ENCODE measurements at places on chromosomes 5 and 9. TPM values are rescaled to one million over a fixed set of nuclear protein-coding genes. Genes with fewer than 3 reads are reported as not detected.
A peak's percentile ranks its signal among the peaks of the same experiment; 100 is the strongest.

- H3K36me3 ChIP-seq, result no peaks in the 10 kb centered on the region
- peaks cover 47% of the 10 kb centered on the region for H3K4me1 ChIP-seq
- peak overlapping the region; percentile 88 for H3K27ac ChIP-seq
- DNase-seq, result no peak
- H3K27me3 ChIP-seq, result no peaks in the 10 kb centered on the region
These were observed 2.9 kb upstream of the CNTRL start for GRCh38 chr9:121071756-121072421.

DNA sequence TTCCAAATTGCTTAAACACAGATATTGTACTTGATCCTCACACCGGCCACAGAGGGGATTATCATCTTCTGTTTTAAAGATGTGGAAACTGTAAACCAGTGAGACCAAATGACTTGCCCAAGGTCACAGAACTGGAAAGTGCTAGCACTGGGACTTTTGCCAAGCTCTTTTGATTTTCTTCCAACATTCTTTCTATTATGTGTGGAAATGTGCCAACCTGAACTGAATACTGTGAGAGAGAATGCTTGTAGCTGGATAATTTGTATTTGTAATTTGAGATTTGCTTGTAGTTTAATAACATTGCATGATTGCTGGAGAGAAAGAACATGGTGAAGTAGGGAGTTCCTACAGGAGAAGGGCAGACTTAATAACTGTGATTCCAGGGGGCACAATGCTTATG lies 977.9 kb upstream of the NUDT12 start:
- no peaks in the 10 kb centered on the region for H3K36me3 ChIP-seq
- H3K27me3 ChIP-seq, result no peaks in the 10 kb centered on the region
- no peak overlapping the region for H3K27ac ChIP-seq
- no peak overlapping the region for H3K4me3 ChIP-seq

DNA sequence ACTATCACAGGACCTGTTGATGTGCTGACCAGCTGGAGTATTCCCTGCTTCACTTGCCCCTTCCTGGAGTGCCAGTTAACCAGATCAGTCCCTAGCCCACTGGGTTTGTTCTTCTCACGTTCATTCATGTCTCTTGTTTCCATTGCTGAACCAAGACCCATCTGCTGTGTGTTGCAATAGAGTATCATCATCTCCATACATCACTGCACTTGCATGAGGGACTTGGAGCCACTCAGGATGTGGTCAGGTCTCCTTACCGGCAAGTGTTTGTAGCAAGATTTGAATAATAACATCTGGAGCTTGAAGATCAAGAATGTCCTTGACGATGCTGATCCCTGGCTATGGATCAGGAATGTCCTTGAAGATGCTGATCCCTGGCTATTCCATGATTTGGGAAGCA lies 358.6 kb downstream of the IRX1 start:
- H3K4me1 ChIP-seq, result no peaks in the 10 kb centered on the region
- no peak for DNase-seq
- no peaks in the 10 kb centered on the region for H3K36me3 ChIP-seq
- no peak overlapping the region for H3K4me3 ChIP-seq

DNA sequence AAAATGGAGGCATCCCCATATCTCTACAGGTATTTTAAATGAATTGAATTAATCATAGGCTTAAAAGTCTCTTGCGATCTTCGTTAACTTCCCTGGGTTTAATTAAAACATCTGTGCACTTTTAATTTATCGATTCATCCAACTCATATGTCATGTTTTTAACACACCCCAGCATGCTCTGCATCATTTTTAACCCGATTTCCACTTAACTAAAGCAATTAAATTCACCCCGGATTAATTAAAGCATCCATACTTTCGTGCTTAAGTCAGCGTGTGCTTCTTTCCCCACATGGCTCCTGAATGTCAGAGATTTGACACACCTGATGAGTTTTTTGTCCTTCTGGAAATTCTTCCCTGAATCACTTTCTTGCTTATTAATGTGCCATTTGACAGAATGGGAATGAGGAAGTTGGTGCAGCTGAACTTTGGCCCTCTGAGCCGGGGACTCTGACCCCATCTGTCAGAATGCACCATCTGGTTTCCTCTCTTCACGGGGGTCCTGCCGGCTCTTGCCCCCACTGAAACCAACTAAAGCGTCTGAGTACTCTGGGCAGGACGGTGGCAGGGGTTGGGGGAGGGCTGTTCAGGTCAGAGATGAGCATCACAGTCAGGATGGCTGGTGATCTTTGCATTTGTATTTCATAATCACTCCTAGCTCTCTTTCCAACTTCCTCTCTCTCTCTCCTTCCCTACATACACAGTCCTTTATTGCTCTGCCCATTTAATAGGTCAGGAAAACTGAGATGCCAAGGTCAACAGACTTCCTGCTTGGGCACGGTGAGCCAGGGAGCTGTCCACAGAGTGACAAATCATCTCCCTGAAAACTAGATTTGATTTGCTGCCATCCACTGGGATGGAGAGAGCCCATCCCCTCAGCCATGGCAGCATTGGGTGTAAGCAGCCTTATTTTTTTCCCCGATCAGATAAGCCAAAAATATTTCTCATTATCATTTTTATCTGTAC lies 180.3 kb upstream of the WWC1 start:
- H3K27ac ChIP-seq, result no peak overlapping the region
- no peak overlapping the region for H3K4me3 ChIP-seq
- H3K36me3 ChIP-seq, result no peaks in the 10 kb centered on the region

DNA sequence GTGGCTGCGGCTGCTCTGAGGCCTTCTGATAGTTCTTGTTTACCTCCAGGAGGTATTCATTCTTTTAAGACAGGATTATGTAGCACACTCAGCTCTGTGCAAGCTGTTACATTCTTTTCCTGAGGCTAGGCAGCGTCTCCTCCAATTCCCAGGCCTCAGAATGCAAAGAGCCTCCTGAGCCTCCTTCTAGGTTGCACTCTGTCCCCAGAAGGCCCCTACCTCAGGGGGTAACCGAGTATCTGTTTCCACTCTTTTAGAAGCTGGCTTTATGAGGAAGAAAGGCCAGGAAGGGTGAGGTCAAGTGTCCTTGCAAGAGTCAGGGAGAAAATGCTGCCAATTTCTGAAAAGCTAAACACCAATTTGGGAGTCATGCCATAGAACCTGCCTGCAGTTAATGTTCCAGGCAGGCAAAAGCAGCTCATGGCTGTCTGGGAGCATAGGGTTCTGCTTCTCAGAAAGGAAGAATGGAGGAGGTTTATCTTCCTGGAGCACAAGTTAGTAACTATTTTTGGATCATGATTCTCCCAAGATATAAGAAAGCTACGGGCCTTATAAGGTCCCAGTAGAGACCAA lies 178.9 kb downstream of the SEMA6A start:
- no peaks in the 10 kb centered on the region for H3K4me1 ChIP-seq
- DNase-seq, result no peak
- peaks cover 11% of the 10 kb centered on the region for H3K36me3 ChIP-seq
- H3K27me3 ChIP-seq, result no peaks in the 10 kb centered on the region
- H3K27ac ChIP-seq, result no peak overlapping the region

- no peak within 1 kb of the TSS for H3K4me3 ChIP-seq
- H3K27me3 ChIP-seq, result no peaks in the 10 kb centered on the region
- peaks cover 9% of the 10 kb centered on the region for H3K36me3 ChIP-seq
These were observed at the start of gene CD180 for GRCh38 chr5:67196537-67197059. CD180 (minus strand) TSS chr5:67196799; CDS start chr5:67196641, 158 bp downstream.

GRCh38 chr9:6739218-6739617 lies 18.6 kb upstream of the KDM4C start:
- H3K36me3 ChIP-seq, result no peaks in the 10 kb centered on the region
- H3K27me3 ChIP-seq, result no peaks in the 10 kb centered on the region
- DNase-seq, result no peak

DNA sequence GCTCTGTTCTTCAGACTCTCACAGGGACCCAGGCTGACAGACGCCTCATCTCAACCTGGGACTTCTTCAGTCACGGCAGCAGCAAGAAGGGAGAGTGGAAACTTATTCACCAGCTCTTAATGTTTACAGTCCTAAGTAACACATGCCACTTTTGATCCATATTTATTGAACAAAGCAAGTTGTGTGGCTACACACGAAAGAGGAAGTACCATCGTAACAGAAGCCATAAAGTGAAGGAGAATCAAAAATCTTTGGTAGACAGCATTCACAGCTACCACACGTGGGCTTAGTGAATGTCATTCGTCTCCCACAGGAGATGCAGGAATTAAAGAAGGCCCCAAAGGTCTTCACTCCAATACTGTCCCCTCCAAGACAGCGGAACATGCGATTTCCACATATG lies 582.6 kb downstream of the CETN3 start:
- no peaks in the 10 kb centered on the region for H3K4me1 ChIP-seq
- DNase-seq, result no peak
- no peak overlapping the region for H3K4me3 ChIP-seq
- no peak overlapping the region for H3K27ac ChIP-seq
- no peaks in the 10 kb centered on the region for H3K27me3 ChIP-seq
- H3K36me3 ChIP-seq, result no peaks in the 10 kb centered on the region

DNA sequence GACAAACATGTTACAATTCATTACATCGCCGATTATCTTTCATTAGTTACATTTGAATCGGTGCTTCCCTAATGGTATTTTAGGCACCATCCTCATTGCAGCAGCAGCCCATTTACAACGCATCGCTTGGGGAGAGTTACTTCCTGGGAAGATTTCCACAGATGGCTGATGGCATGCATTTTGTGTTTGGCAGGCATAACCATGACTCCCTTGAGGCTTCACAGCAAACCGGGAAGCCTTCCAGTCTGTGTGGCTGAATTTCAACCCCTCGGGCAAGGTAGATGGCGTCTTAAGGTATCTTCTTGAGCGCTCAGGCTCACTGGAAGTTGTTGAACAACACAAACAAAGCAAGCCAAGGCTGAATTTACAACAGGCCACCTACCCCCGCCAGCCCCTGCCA lies 1.6 kb upstream of the DNAH5 start:
- no peak for DNase-seq
- no peak overlapping the region for H3K27ac ChIP-seq
- H3K4me3 ChIP-seq, result no peak overlapping the region
- H3K4me1 ChIP-seq, result peaks cover 2% of the 10 kb centered on the region

DNA sequence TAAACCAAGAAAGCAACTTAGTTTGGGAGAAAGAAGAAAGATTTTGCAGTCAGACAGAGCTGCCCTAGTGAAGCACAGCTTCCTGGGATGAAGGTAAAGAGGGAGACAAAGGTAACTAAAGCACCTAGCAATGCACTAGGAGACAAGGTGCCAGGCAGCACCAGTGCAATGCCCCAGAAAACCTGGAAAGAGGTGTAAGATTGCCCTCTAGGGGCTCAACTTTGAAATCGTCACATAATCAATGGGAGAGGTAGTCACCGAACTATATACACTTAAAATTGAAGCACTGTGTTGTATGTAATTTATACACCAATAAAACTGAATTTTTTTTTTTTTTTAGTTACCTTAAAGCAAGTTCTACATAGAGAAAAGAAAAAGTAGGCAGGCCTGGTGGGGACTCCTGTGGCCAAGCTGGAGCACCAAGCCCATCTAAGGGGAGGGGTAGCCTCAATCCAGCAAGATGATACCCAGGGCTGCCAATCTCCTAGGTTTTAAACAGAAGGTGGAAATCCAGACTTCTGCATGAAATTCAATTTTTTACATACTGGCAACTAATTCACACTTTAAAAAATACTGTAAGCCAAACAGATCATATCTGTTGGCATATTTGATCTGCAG lies 48.2 kb downstream of the CDK5RAP2 start:
- H3K4me1 ChIP-seq, result peaks cover 6% of the 10 kb centered on the region
- H3K4me3 ChIP-seq, result no peak overlapping the region
- H3K36me3 ChIP-seq, result peaks cover 78% of the 10 kb centered on the region
- H3K27ac ChIP-seq, result no peak overlapping the region
- no peaks in the 10 kb centered on the region for H3K27me3 ChIP-seq
- no peak for DNase-seq

- DNase-seq, result no peak
- peaks cover 9% of the 10 kb centered on the region for H3K27me3 ChIP-seq
- H3K4me1 ChIP-seq, result no peaks in the 10 kb centered on the region
- no peak overlapping the region for H3K27ac ChIP-seq
- H3K4me3 ChIP-seq, result no peak overlapping the region
- H3K36me3 ChIP-seq, result no peaks in the 10 kb centered on the region
These were observed 16.7 kb upstream of the SLC28A3 start for GRCh38 chr9:84357275-84357674.

- no peak overlapping the region for H3K4me3 ChIP-seq
- H3K27me3 ChIP-seq, result peaks cover 5% of the 10 kb centered on the region
- DNase-seq, result no peak
- no peaks in the 10 kb centered on the region for H3K36me3 ChIP-seq
- no peaks in the 10 kb centered on the region for H3K4me1 ChIP-seq
These were observed 42.4 kb upstream of the GGTA1 start for GRCh38 chr9:121542025-121542424.

DNA sequence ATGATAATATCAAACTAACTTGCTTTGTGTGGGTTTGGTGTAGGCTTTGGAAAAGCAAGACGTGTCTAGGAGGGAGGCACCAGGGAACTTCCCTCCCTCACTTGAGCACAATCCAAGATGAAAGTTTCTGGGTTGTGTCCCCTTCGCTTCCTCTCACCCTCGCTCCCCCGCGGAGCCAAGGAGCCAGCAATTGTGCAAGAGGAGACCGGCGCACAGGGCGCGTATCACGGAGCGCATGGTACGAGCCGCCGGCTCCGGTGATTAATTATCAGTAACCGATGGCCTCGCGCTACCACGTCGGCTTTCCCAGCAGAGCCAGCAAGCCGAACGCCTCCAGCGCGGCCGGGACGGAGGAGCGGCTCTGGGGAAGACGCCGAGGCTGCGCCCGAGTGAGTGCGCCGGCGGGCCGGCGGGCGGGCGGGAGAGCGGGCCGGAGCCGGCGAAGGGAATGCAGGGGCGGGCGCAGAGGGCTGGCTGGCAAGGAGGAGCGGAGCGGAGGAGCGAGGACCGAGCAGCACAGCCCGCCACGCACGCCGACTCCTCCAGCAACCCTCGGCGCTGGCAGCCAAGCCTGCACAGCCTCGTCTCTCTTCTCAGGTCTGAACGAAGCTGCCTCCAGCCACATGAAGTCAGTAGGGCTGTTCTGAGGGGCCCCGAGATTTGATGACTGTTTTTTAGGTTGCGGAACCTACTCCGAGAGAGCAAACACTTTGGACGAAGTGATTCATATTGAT lies 143.6 kb downstream of the BNC2 start:
- no peaks in the 10 kb centered on the region for H3K36me3 ChIP-seq
- H3K27me3 ChIP-seq, result peaks cover 31% of the 10 kb centered on the region
- no peaks in the 10 kb centered on the region for H3K4me1 ChIP-seq
- H3K4me3 ChIP-seq, result no peak overlapping the region
- no peak for DNase-seq

- H3K4me3 ChIP-seq, result no peak overlapping the region
- H3K27ac ChIP-seq, result no peak overlapping the region
- no peaks in the 10 kb centered on the region for H3K4me1 ChIP-seq
- no peaks in the 10 kb centered on the region for H3K36me3 ChIP-seq
These were observed 131.0 kb downstream of the GOLPH3 start for GRCh38 chr5:32043105-32043504.

LCN1 gene
- total RNA-seq, result not detected

PLCXD3 gene
- total RNA-seq, result not detected

XRCC4 gene
- total RNA-seq, result 4.5 TPM

TRIO gene
- 6.8 TPM for total RNA-seq

FBP2 gene
- not detected for total RNA-seq

PCDHGB1 gene
- total RNA-seq, result 0.19 TPM

ASPN gene
- not detected for total RNA-seq

IRGM gene
- total RNA-seq, result 2.8 TPM

FAM81B gene
- not detected for total RNA-seq

ANKRD31 gene
- total RNA-seq, result 2.8 TPM

BNC2 gene
- not detected for total RNA-seq
